ENCODE measurements at places on chromosomes 1 and 21.

DNA sequence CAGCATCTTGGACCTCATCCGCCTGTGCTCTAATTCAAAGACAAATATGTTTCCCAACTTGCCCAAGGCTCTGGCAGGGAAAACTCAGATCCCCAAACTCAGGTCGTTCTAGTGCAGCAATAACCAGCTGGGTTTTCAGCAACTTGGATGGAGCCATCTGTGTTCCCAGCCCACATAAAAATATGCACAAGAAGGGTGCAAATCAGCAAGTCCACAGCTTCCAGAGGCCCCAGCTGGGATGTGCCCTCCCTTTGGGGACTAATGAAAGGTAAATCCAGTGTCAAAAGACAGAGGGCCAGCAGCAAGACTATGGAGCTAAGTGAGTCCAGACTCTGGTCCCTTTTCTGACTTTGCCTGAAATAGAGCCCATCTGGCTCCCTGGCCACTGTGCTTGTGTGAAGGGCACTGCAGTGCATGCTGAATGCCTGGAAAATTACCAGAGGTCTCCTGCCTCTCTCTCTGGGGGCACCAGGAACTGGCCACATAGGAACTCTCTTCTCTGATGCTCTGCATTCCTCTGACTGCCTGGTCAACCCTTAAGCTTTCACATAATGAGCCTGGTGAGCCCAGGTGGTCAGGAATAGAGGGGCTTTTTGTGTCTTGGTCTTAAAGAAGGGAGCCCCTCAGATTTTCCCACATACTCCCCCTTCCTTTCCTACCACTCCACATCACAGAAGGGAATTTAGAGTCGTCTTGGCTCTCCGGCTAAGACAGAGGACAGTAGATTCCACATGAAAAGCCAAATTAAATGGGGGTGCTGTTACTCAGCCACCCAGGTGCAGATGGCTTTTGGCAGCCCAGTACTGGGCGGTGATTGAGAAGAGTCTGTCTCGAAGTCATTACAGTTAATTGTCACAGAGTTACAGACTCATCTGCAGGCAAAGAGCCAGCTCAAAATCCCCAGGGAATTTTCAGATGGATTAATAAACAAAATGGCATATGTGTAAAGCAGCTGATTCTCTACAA, 88.1 kb upstream of the C1orf21 start:
- DNase-seq: no peak

- DNase-seq: peak; percentile 73
Observed at GRCh38 chr1:198601936-198602889, 36.6 kb upstream of the PTPRC start.

GRCh38 chr1:182083851-182084486, 22.5 kb upstream of the ZNF648 start:
- DNase-seq: peak; percentile 32

- no peak for DNase-seq
Observed at GRCh38 chr21:46155514-46156377, at the start of gene FTCD. Gene FTCD (minus strand): TSS chr21:46155579. CDS start chr21:46155523, 56 bp downstream.

GRCh38 chr1:155170806-155171205, 2.3 kb downstream of the KRTCAP2 start:
- no peak for DNase-seq

GRCh38 chr1:179510038-179510437, 65.7 kb downstream of the NPHS2 start:
- DNase-seq: no peak

DNA sequence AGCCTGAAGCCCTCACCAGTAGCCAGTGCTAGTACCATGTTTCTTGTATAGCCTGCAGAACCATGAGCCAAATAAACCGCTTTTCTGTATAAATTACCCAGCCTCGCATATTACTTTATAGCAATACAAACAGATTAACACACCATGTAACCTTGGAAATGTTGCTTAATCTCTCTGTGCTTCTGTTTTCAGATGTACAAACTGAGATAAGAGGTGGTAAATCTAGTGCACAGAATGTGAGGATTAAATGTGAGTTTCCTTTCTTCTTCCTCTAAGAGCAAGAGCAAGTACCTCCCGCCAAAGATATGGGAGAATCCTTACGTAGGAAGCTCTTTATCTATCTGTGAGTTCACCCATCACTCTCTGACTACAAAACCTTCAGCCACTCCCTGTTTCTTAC, 128.4 kb downstream of the HIVEP3 start:
- no peak for DNase-seq

GRCh38 chr1:7485086-7485780, 285.9 kb upstream of the VAMP3 start:
- no peak for DNase-seq

DNA sequence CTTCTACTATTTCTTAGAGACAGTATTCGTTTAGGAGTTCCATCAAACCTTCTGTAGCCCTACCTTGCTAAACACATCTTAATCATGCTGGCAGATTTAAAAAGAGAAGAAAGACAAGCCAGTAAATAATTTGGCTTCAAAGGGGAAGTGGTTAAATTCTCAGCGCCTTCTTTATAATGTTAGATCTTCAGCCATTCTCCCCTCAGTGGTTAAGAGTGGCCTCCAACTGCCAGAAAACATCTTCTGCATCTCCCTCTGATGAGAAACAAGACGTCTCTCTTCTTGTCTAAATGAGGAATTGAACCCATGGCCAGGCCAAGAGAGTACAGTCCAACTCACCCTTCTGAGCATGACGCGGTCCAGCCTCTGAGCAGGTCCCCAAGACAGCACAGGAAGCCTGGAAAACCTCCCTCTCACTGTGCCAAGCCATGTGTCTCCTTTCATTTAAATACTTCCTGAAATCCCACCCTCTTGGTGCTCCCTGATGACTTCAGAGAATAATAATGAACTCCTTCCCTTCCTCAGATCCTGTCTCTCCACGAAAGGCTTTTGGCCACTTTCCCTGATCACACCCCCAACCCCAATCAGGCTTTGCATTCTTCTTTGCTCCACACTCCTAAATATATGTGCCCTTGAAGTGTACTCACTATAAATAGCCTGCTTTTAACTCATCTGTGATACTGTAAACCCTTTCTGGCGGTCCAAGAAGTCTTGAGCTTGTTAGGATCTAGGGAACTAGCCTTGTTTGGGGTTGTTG, 16.4 kb upstream of the LRRC52 start:
- no peak for DNase-seq

- no peak for DNase-seq
Observed at GRCh38 chr1:99740141-99740540, 26.3 kb downstream of the FRRS1 start.

DNA sequence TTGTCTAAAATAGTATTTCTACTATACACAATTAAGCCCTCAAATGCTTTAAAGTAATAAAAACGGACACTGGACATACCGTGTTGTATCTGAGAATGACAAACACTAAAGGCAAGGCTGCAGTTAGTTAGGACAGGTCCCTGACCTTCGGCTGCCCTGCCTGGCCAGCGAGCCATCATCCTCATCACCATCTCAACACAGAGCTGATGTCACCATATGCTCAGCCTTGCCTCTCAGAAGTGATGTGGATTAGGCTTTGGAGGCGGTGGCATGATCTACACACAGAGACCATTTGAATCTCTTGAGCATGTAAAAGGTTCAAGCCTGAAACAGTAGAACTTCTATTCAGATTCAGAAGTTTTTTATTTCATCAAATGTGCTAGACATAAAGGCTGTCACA, 244.7 kb downstream of the SDCCAG8 start:
- no peak for DNase-seq

DNA sequence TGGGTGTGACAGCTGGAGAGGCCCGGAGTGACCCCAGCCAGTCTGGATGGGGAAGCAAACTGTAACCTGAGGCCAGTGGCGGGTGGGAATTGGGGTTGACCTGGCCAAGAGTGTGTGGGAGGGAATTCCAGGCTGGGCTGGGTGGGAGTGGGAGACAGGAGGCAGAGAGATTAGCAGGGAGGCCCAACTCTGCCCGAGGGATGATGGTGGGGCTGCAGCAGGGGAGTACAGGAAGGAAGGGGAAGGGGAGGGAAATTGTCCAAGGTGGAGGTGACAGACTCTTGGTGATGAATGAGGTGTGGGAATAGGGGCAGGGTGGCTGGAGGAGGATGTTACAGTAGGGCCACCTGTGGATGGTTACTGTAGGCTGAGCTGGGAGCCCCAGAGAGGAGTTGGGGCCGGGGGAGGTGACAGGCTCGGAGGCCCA, 40.4 kb downstream of the HUNK start:
- no peak for DNase-seq

- no peak for DNase-seq
Observed at GRCh38 chr21:30779249-30779648, 24.0 kb upstream of the KRTAP21-1 start.

GRCh38 chr1:31010086-31010989, 55.2 kb downstream of the PUM1 start:
- peak; percentile 28 for DNase-seq

DNA sequence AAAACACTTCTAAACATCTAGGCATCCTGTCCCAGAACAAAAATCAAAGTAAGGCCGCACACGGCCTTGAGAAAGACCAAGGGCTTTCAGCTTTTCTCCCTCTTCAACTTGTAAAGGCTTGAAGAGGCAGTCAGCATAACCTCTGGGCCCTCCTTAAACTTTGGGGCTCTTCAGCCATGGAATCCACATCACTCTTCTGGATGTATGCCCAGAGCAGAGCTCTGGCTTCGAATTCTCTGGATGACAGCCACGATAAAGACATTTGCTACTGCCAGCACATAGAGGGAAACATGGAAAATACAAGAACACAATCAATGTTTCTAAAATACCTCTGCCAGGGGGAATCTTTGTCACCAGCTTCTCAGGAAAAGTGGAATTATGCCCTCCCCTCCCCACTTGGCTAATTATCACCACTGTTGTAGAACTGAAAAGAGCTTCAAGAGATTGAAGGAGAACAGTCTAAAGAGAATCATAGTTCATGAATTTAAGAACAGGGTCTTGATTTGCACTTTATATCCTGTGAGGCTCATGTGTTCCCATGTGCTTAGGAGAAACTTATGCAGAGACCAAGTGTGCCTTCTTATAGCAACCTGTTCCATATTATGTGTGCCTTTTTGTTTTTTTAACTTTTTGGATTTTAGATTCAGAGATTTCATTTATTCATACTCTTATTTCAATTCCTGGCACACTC, 39.0 kb upstream of the DPT start:
- no peak for DNase-seq

DNA sequence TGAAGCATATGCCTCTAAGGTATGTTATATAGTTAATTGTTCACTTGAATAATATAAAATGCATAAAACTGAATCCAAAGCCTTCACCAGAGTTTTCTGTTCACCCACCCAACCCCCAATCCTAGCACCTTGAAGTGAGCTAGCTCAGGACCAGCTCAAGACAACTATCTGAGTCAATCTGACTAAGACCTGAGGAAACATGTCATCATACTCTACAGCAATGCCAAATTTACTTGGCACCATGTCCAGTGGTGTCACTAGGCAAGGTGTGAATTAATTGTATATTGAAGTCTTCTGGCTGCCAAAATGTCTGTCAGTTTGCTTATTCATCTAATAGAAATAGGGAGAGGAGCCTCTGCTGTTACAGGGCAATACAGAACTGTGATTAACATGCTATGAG, 3.8 kb downstream of the DNASE2B start:
- no peak for DNase-seq

DNA sequence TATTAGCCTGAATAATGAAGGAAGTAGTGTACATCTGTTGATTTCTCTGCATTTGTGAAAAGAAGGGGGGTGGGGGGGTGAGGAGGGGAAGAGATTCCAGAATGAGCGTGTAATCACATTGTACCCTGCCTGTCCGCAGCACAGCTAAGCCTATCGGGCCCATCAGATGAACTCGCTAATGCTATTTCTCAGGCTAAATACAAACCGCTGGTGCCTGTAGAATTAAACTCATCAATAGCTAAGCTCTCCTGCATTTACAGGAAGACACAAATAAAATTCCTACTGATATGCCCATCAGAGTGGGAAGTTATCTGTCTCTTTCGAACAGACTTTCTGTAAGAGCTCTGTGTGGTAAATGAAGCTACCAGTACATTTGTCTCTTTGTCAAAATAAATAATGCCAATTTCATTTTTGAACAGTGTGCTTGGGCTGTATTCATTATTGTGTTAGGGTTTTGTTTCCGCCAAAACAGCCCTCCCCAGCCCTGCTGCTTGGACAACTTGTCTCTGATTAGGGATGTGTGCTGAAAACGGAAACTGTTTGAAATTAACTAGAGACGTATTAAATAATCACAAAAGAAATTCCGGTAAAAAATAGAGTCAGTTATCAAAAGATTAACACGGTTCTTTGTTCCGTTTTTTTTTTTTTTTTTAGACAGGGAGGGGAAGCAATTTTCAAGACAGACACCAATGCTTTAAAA, 305.4 kb downstream of the TTLL7 start:
- DNase-seq: no peak

DNA sequence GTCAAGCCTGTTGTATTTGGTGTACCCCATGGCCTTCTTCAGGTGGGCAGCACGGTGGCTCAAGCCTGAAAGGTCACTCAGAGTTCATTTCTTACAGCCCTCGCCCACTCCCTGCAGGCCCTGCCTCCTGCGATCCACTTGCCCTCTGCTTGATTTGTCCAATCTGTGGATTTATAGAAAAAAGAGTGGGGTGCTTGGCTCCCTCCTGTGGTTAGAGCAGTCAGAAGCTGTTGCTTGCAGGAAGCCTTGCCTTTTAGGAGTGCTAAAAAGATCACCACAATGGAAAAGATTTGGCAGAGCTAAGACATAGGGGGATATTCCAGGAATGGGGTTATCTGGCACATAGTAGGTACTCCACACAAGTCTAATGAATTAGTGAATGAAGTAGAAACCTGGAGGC, 108.0 kb upstream of the TRABD2B start:
- DNase-seq: no peak

- DNase-seq: no peak
Observed at GRCh38 chr1:77146270-77146669, 73.0 kb downstream of the PIGK start.

DNA sequence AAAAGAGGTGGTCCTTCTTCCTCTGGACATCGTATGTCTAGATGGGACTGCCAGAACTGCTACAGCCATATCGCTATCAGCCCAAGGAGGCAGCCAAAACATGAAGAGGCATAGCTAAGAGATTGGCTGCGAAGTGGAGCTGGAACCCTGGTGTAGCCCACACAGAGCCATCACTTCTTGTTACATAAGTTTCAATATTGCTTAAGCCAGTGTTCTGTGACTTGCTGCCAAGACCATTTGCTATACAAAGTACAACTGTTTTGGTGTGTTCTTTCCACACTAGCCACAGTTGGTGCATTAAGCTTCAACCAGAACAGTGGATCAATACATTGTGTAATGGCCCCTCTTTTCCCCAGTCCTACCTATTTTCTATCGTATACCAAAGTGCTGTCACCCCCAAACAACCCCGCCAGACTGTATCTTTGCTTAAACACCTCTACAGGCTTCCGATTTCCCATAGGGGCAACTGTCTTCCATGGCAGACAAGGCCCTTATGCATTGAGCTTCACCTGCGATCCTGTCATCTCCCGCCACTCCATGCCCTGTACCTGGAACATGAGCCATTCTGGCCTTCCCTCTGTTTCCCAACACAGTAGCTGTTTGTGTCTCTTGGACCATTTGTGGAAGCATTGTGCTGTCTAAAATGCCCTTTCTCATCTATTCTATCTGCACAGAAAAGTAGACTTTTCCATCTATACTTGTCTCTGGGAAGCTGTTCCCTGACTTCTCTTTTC, 241.8 kb downstream of the TTLL7 start:
- no peak for DNase-seq

DNA sequence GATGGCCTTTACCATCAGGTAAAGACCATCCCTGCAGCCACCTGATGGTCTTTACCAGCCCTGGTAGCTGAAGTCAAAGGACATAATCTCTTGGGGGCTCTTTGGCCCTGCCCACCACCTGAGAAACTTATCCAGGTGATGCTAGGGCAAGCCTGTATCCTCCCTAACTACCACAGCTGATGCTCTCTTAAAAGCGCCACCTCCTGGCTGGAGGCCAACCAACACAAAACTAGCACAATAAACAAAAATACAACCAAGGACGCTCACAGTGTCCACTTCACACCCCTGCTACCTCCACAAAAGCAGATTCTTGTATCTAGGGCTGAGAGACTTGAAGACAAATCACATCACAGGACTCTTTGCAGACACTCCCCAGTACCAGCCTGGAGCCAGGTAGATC, 357.1 kb upstream of the POU3F1 start:
- no peak for DNase-seq
